ENCODE measurements at places on chromosomes 4 and X. TPM values are rescaled to one million over a fixed set of nuclear protein-coding genes. Genes with fewer than 3 reads are reported as not detected.

RASGEF1B gene
- 0.51 TPM for total RNA-seq

SLIT2 gene
- total RNA-seq = 12.6 TPM

GRPR gene
- total RNA-seq = 0.33 TPM

KLHL34 gene
- not detected for total RNA-seq

DGKK gene
- total RNA-seq = not detected

PRPS1 gene
- 17.0 TPM for total RNA-seq

IL2 gene
- total RNA-seq = not detected

GRIA3 gene
- 2.3 TPM for total RNA-seq

TFDP3 gene
- total RNA-seq = not detected

ERVMER34-1 gene
- total RNA-seq = under 0.01 TPM

CRMP1 gene
- 0.33 TPM for total RNA-seq

BMP15 gene
- not detected for total RNA-seq

LINC00632 gene
- total RNA-seq = 2.1 TPM

CPZ gene
- 20.8 TPM for total RNA-seq

HNRNPD gene
- total RNA-seq = 24.1 TPM

TMSB15C gene
- 2.6 TPM for total RNA-seq

TBC1D9 gene
- total RNA-seq = 25.4 TPM

UTP3 gene
- total RNA-seq = 17.8 TPM

LANCL3 gene
- total RNA-seq = not detected

ANKRD50 gene
- 21.3 TPM for total RNA-seq

L1CAM gene
- 0.99 TPM for total RNA-seq

HEPH gene
- total RNA-seq = 43.1 TPM

MCF2 gene
- total RNA-seq = under 0.01 TPM

RTL3 gene
- total RNA-seq = not detected

CACNA1F gene
- total RNA-seq = 0.26 TPM

DACH2 gene
- total RNA-seq = 0.51 TPM

PPP2R3B gene
- total RNA-seq = 14.7 TPM

EMCN gene
- not detected for total RNA-seq

CT45A3 gene
- total RNA-seq = not detected

SLC10A4 gene
- total RNA-seq = not detected

HHIP gene
- under 0.01 TPM for total RNA-seq
